ENCODE measurements at places on chromosomes 3 and 15.

DNA sequence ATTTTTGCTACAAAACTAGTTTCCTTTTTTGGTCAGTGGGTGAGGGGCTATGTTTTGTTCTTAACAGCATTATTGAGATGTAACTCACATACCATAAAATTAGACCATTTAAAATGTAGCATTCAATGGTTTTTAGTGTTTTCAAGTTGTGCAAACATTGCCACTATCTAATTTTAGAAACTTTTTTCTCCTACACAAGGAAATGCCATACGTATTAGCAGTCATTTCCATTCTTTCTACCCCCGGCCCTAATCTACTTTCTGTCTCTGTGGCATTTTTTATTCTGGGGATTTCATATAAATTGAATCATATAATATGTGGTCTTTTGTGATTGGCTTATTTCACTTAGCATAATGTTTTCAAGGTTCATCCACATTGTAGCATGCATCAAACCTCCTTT lies 55.0 kb upstream of the TIPARP start:
- no peak for DNase-seq

- no peak for DNase-seq
These were observed 83.6 kb downstream of the NCEH1 start for GRCh38 chr3:172627057-172627809.

DNA sequence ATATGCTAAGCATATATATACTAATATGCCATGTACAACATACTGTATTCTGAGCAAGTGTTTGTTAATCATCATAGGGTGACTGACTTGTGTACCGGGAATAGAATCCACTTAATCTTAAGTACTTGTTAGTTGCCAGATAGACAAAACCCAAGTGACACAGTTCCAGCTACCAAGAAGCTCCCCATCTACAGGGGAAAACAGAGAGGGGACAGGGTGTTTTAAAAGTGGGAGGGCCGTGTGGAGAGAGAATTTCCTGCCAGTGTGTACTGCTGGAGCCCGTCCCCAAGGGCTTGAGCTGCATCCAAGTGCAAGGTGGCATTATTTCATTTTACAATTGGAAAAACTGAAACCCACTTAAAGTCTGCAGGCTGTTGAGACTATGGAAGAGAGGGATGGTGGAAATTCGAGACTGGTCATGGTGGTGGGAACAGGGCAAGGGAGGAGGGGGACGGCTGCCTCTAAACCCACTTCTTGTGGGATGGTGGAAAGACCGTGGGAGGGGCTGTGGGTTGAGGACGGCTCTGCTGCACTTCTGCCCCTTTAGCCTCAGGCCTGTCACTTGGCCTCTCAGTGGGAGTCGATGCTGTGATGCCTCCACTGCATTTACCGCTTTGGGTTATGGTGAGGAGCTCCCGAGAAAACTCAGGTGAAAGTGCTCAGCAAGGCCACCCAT lies 310.6 kb upstream of the LRRFIP2 start:
- DNase-seq, result no peak

DNA sequence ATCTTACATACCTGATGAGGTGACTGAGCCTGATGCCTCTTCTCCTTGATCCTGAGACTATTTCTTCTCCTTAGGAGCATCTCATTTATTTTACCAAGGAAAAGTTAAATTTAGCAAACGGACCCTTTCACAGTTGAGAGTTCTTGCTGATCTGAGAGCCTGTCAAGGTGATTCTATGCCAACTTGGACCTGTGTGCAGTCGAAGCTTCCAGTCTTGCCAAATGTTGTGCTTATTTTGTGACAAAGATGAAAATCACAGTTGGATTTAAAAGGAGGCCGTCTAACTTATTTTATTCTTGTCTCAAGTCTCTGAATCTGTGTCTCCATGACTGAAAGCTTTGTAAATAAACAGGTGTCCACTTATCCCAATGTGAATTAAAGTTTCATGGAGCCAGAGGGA lies 296.3 kb upstream of the EPHA3 start:
- no peak for DNase-seq

GRCh38 chr3:147574621-147575020 lies 165.5 kb downstream of the ZIC1 start:
- DNase-seq, result no peak

DNA sequence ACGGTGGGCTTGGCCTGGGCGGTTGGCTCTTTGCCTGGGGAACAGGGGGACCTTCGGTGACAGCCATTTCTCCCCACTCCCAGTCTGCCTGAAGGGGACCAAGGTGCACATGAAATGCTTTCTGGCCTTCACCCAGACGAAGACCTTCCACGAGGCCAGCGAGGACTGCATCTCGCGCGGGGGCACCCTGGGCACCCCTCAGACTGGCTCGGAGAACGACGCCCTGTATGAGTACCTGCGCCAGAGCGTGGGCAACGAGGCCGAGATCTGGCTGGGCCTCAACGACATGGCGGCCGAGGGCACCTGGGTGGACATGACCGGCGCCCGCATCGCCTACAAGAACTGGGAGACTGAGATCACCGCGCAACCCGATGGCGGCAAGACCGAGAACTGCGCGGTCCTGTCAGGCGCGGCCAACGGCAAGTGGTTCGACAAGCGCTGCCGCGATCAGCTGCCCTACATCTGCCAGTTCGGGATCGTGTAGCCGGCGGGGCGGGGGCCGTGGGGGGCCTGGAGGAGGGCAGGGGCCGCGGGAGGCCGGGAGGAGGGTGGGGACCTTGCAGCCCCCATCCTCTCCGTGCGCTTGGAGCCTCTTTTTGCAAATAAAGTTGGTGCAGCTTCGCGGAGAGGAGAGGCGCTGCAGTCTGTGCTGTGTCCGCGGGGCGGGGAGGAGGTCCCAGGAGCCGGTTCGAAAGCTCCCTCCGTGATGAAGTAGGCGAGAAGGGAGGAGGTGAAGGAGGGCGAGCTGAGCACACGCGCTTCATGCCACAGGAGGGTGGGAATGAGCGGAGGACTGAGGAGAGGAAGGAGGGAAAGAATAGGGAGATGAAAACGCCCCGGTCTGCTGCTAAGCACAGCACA lies 9.6 kb downstream of the CLEC3B start:
- DNase-seq, result peak; percentile 41

DNA sequence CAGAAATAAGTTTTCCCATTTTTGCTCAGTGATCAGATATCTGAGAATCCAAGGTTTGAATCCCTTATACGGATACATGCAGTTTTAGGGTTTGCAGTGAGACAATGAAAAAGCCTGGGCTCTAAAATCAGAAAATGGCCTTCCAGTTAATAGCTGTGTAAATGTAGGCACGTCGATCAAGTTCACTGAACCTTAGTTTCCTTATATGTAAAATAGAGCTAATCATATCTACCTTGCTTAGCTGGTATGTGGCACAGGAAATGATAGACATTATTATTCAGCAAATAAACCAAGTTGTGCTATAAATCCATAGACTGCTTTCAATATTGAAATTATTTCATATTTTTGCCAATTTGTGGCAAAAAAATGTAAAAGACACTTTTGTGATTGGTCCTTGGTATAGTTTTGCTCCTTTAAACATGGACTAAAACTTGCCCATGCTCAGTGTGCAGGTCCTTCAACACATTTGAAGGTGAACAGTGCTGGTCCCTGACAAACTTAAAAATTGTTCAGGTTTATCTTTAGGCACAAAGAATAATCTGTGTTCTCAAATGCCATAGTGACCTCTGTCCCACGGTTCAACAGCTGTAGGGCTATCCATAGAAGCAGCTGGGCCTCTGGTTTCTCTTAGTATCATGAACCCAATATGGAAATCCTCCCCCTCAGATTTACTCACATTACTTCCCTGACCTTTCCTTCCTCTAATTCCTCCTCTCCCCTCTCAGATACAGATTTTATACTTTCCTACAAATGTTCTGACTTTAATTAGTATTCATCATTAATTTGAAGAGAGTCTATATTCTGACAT lies 51.0 kb downstream of the CCDC54 start:
- no peak for DNase-seq

- no peak for DNase-seq
These were observed 302.7 kb downstream of the AGBL1 start for GRCh38 chr15:86382341-86382740.

DNA sequence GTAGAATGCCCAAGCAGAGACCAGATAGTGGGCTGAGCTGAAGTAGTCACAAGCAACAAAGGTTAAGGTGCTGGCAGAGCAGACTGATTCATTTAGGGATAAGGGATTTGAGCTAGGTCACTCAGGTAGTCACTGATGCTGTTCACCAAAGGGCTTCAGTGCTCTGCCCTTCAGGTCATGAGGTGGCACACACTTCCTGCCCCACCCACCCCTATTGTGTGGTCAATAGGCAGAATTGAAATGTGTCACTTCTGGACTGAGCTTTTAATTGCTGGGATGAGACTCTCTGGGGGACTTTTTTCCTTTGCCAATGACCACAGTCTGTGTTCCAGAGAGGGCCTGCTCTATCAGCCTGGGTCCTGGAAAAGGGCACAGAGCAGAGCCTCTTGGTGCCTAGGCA lies 2.9 kb upstream of the DIS3L start:
- DNase-seq, result no peak

DNA sequence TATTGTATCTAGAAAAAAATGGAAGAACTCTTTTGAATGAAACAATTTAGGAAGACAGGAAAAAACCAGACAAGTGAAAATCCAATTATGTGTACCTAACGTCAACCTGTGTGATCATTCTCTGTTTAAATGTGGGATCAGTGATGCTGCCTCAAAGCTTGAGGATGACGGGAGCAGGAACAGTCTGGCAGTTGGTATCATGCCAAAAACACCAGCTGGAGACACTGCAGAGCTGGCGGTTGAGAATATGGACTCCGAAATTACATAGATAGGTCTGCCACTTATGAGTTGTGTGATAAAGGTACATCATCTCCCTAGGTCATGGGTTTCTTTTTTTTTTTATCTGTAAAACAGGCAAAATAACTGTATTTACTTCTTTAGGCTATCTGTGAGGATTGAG lies 480.5 kb downstream of the CNTN4 start:
- no peak for DNase-seq

GRCh38 chr15:72197460-72198355 lies at the start of gene GRAMD2A:
GRAMD2A (minus strand) TSS chr15:72197787.
- peak; percentile 37 for DNase-seq

GRCh38 chr3:175432376-175433025 lies 573.4 kb downstream of the NAALADL2 start:
- no peak for DNase-seq

- DNase-seq, result no peak
These were observed 407.0 kb downstream of the ERC2 start for GRCh38 chr3:56061279-56061626.

GRCh38 chr15:96232335-96232734 lies 98.2 kb upstream of the NR2F2 start:
- no peak for DNase-seq

- no peak for DNase-seq
These were observed 29.0 kb upstream of the TBC1D5 start for GRCh38 chr3:17771177-17772017.

All from activated naive CD4-positive, alpha-beta T cell treated with anti-CD3 and anti-CD28 coated beads, Interleukin-2, amount 50 U/mL, for 16 hours (primary cell).